Stimulated activated CD8-positive, alpha-beta memory T cell treated with anti-CD3 and anti-CD28 coated beads, Interleukin-7, amount 100 ng/mL, for 48 hours (primary cell): ENCODE measurements at places on chromosomes 4 and X.

DNA sequence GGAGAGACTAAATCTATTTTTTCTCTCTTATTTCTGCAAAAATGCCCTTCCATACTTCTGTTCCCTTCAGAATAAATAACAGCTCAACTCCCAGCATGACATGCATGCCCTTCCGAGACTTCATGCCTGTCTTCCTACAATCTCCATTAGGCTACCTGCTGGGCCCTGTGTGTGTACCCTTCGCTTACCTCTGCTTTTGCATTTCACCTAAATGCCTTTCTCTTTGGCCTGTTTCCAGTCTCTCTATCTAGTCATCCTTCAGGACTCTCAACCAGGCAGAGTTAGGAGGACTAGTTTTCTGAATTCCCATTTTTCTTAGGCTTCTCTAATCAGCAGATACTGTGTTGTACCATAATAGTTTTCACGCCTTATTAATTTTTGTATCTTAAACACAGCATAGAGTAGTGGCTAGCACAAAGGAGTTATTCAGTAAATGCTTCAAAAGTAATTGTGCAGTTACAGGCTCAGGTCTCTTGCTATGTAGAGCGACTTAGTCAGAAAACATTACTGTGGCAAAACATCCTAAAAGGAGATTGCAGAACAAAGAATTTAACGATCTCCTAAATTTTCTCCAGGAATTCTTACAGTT lies 20.5 kb downstream of the SEPTIN11 start:
- no peak for DNase-seq

- no peak for DNase-seq
Observed at GRCh38 chrX:15320297-15320696, 4.9 kb upstream of the ASB11 start.

GRCh38 chr4:163173713-163174112 lies 7.0 kb upstream of the NAF1 start:
- no peak for DNase-seq

DNA sequence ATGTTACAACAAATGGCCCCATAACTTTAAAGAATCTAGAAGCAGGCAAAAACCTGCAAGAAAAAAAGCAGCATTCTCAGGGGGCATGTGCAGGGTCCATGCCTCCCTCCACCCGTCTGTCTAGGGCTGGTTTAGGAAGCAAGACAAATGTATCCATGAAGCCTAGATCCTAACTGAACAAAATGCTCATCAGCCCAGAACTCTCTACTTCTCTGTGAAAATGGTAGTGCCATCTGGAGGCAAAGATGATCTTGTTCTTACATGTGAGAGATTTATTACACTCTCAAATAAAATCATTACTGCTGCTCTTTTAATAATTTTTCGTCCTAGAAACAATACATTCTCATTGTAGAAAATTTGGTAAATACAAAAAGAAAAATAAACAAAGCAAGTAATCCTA lies 26.7 kb downstream of the NR3C2 start:
- DNase-seq = no peak

DNA sequence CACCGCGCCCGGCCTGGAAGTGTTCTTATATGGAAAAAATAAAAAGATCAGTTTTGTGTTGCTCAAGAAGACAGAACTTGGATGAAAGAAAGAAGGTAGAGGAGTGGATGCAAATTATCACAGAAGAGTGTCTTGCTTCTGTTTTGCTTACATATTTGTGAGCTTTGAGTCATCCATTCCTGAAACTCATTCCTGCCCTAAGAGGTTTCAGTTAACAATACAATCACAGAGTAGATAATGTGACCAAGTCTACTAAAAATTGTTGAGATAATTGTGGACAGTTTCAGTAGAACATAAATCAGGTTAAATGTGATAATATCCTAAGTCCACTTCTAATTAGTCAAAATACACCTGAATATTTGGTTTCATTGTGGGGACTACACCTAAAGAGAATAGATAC lies 26.4 kb upstream of the LRCH2 start:
- no peak for DNase-seq

DNA sequence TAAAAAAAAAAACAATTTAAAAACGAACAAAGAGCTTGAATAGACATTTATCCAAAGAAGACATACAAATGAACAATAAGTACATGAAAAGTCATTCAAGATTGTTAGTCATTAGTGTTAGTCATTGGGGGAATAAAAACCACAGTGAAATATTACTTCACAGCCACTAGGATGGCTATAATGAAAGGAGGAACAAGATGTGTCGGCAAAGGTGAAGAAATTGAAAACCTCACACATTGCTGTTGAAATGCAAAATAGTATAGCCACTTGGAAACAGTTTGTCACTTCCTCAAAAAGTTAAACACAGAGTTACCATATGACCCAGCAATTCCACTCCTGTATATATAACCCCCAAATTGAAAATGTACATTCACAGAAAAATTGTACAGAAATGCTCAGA lies 45.2 kb upstream of the SLC39A8 start:
- no peak for DNase-seq

GRCh38 chrX:16628946-16629595 lies 20.9 kb upstream of the S100G start:
- DNase-seq = no peak

DNA sequence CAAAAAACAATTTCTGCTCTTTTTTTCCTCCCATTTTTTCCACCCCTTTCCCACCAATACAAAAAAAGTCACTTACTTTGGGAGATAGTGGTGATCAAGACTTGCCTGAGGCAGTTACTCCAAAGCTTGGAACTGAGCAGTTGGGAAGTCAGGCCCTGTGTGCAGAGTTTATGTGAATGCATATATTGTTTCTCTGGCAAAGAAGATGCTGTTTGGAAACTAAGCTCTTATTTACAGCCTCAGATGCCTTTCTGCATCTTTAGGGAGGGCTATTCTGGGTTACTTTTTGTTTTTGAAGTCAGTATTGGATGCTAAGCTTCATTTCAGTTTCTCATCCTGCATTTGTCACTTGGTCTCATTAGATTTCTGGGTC lies 136.3 kb downstream of the ZNF330 start:
- no peak for DNase-seq

DNA sequence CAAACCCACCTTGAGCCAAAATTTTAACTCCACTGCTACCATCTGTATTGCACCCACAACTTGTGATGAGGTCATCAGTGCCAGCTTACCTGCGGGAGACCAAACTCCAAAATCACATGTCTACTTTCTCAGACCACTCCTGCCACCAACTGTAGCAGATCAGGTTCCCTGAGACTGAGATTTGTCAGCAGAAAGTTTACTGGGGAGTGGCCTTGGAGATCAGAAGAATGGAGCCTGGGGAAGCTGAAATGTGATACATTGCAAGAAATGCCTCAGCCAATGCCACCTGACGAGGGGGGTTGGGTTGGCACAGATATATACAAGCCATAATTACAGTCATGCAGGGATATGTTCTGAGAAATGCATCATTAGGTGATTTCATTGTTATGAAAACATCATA lies 19.1 kb downstream of the HAUS3 start:
- DNase-seq = no peak

GRCh38 chr4:103318327-103318726 lies 120.2 kb upstream of the CENPE start:
- no peak for DNase-seq

DNA sequence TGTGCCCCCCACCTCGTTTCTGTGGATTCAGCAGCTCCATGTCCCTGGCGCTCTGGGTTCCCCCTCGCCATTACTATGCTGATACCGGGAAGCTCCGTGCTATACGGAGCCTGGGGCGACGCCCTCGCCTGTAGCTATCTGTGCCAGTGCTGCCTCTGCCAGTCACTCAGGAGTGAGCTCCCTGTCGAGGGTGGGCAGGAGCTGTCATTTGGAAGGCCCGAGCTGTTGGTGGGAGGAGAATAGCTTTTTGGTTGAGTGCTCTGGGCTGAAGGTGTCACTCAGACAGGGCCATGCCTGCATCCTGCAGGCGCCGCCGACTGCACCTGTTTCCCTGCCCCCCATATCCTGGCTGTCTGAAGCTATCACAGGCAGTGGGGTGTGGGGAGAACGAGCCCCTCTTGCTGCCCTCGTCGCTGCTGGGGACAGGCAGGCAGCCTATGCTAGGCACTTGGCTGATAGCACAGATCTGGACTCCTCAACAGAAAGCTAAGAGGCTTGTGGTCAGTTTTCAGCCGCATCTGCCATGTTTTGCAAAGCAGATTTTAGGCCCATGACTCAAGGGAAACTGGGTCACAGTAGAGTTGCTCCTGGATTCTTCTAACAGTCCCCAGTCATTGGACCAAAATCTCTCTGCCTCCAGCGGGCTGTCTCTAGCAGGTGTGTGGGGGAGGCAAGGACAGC lies 31.8 kb downstream of the CPLX1 start:
- DNase-seq = no peak

DNA sequence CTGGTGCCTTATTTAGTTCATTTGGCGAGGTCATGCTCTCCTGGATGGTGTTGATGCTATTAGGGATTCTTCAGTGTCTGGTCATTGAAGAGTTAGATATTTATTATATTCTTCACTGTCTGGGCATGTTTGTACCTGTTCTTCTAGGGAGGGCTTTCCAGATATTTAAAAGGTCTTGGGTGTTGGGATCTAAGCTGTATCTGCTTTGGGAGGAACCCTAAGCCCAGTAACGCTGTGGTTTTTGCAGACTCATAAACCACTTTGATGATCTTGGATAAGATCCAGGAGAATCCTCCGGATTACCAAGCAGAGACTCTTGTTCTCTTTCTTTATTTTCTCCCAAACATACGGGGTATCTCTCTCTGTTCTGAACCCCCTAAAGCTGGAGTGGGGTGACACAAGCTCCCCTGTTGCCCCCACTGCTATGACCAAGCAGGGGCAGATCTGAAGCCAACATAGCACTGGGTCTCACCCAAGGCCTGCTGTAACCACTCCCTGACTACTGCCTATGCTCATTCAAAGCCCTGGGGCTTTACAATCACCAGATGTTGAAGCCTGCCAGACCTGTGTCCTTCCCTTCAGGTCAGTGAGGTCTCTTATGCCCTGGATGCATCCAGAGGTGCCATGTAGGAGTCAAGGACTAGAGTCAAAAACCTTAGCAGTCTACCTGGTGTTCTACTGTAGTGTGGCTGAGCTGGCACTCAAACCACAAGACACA lies 187.6 kb downstream of the GUCY2F start:
- no peak for DNase-seq

GRCh38 chr4:13601848-13602247 lies 25.7 kb downstream of the BOD1L1 start:
- no peak for DNase-seq
